ENCODE measurements at places on chromosomes 6 and 20. TPM values are rescaled to one million over a fixed set of nuclear protein-coding genes. Genes with fewer than 3 reads are reported as not detected.

OARD1 gene
- 24.1 TPM for total RNA-seq

THEMIS gene
- 5.6 TPM for total RNA-seq

RAET1L gene
- not detected for total RNA-seq

KHDC1 gene
- 1.5 TPM for total RNA-seq

PSORS1C2 gene
- not detected for total RNA-seq

AGPAT1 gene
- 65.0 TPM for total RNA-seq

SMOC2 gene
- total RNA-seq = 26.1 TPM

HM13 gene
- 176 TPM for total RNA-seq

BHLHE23 gene
- total RNA-seq = not detected

SCRT2 gene
- total RNA-seq = not detected

NECAB3 gene
- total RNA-seq = 38.6 TPM

PLA2G7 gene
- 4.6 TPM for total RNA-seq

TUBB1 gene
- not detected for total RNA-seq

MUC22 gene
- not detected for total RNA-seq

FUT9 gene
- 6.7 TPM for total RNA-seq

GNRH2 gene
- 1.5 TPM for total RNA-seq

ZSCAN23 gene
- total RNA-seq = 11.2 TPM

RIPOR3 gene
- 5.0 TPM for total RNA-seq

TAGAP gene
- total RNA-seq = 4.9 TPM

CALHM4 gene
- total RNA-seq = not detected

PSORS1C1 gene
- total RNA-seq = 0.10 TPM

KCNQ2 gene
- total RNA-seq = not detected

ARMC2 gene
- total RNA-seq = 10.9 TPM

C20orf204 gene
- 1.9 TPM for total RNA-seq

CAGE1 gene
- not detected for total RNA-seq

KCNG1 gene
- 22.4 TPM for total RNA-seq

COL11A2 gene
- 0.96 TPM for total RNA-seq

Measured in ureter (tissue), 1 donor.